HT-29 (cell line): ENCODE measurements at places on chromosomes 3 and 15. TPM values are rescaled to one million over a fixed set of nuclear protein-coding genes. Genes with fewer than 3 reads are reported as not detected.

GRCh38 chr3:100297784-100298183, 36.8 kb upstream of the NIT2 start:
- DNase-seq: no peak

GRCh38 chr15:66617137-66618090, 51.6 kb upstream of the LCTL start:
- DNase-seq: peak; percentile 52

DNA sequence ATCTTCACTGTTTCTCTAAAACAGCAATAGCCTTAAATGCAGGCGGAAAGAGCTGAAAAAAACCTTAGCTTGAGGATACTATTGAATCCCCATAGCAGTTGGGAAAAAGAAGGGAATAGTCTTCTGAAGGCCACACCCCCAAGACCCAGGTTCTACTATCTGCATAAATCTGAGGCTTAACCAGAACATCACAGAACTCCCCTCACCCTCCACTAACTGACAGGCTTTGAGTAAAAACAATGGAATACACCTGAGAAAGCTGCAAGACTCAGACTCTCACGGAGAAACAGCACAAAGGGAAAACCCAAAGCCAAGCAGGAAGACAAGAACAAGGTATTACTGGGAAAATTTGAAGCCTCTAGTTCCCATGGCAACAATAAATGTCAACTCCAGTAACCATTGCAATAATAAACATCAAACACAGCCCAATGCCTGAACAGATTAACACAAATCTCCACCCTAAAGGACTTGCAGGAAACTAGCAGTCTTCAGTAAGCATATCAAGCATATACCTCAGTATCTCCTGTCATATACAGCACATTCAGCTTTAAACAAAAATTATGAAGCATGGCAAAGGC, 56.4 kb downstream of the TMCC1 start:
- peak; percentile 41 for DNase-seq

GRCh38 chr3:161273589-161274218, 52.6 kb downstream of the NMD3 start:
- peak; percentile 80 for DNase-seq

- DNase-seq: no peak
Observed at GRCh38 chr15:64412216-64412615, 24.6 kb downstream of the TRIP4 start.

- DNase-seq: no peak
Observed at GRCh38 chr3:149610351-149611105, 47.3 kb downstream of the WWTR1 start.

DNA sequence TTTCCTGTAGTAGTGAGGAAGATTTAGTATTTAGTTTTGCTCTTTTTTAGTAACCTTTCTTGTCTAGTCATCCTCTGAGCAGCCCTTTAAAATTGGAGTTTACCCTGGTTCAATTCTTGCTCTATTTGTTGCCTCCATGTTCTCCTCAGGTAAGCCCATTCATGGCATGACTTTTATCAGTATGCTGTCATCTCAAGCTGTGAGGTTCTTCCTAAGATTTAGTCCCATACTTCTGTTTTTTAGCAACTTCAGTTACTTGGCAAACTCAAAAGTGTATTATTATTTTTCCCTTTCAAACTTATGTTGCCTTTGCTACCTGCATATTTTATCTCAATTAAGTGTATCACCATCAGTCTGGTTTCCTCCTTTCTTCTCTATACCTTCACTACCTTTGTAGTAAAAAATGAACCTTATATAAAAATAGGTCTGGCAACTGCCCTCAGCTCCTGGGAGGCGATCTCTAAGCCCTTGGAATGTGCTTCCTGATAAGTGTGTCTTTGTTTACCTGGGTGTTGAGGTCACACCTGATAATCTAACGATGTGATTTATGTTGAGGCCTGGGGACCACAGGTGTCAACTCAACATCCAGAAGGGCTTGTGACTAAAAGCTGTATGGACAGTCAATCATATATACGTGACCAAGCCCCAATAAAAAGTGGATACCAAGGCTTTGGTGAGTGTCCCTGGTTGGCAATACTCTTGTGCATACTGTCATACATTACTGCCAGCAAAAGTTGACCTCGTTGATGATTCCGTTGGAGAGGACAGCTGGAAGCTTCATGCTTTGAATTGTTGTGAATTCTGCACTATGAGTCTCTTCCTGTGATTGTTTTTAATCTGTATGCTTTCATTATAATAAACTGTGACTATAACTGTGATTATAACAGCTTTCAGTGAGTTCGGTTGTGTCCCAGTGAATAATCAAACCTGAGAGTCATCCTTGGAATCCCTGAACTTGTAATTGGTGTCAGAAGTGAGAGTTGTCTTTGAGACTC, 3.9 kb downstream of the NSUN3 start:
- DNase-seq: no peak

DNA sequence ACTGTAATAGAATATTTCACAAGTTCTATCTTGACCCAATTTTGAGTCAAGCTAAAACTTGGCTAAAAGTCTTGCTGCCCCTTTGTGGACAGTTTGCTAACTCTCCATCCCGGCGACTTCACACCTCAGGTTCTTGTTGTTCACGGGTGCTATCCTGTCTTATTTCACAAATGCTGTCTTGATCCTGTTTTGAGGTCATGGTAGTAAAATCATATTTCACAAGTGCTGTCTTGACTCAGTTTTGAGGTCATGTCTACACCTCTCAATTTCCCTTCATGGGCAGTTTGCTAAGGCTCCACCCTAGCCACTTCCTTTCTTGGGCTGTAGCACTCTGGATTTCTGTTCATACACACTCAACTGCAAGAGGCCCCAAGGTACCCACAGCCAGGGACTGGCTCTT, 45.0 kb upstream of the GK5 start:
- no peak for DNase-seq

GRCh38 chr15:57060799-57061198, 142.4 kb downstream of the TCF12 start:
- DNase-seq: no peak

GRCh38 chr15:92878593-92879053, 21.5 kb upstream of the CHD2 start:
- peak; percentile 1 for DNase-seq

GRCh38 chr3:49802719-49803464, at the start of gene INKA1:
Gene INKA1, plus strand, starts transcription at chr3:49803261. Its CDS starts 132 bp downstream, at chr3:49803393.
- DNase-seq: peak; percentile 83

CHRNB4 gene
- 0.03 TPM in 1 of 2 replicates, not detected in the other for total RNA-seq

UROC1 gene
- total RNA-seq: not detected in 2 replicates

CCK gene
- 0.23 TPM in 1 of 2 replicates, not detected in the other for total RNA-seq

C3orf20 gene
- total RNA-seq: not detected in 2 replicates

CSTA gene
- not detected in 2 replicates for total RNA-seq

MEX3B gene
- total RNA-seq: 0.92 and 1.7 TPM in 2 replicates
